ENCODE measurements at places on chromosomes 1 and 21.

- no peak for DNase-seq
Measured at GRCh38 chr1:39940980-39941871, 13.7 kb upstream of the MFSD2A start.

- no peak for DNase-seq
Measured at GRCh38 chr1:245558069-245558468, 403.3 kb downstream of the KIF26B start.

DNA sequence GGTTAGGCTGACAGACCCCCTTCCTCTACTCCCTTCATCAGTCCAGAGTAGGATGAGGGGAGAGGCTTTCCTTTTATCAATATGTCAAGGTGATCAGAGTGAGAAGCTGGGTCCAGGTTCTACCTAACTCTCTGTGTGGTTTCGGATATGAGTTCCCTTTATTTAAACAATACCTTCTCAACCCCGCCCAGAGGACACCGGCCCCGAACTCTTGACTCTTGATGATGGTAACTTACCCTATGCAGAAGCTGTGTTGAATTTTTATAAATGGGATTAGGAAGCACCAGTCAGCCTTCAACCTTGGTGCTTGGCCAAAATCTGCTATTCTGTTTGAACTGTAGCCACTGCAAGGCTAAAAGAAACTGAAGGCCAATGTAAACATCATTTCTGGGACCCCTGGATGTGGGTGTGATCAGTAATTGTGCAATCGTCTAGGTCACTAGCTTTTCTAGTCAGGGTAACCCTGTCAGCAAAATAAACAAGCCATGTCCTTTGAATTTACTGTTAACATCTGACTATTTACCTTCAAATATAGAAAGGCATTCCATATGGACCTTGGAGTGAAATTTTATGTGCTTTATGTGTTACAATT is 398.3 kb downstream of the SEC16B start:
- no peak for DNase-seq

DNA sequence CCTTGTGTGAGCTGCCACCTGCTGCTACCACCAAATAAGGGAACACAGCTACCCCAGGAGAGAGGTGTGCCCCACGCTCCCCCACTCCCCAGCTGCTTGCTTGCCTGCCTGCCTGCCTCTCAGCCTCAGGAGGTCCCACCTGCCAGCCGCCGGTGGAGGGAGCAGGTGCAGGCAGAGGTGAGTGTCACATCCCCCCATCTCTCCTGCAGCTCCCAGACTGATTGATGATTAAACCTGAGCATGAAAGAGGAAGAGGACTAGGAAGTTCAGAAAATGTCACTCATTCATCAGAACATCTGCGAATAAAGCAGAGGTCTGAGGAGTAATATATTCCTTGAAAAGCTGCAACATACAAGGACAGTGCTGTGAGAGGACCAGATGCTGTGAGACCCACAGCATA is 58.6 kb upstream of the HIVEP3 start:
- DNase-seq, result no peak

DNA sequence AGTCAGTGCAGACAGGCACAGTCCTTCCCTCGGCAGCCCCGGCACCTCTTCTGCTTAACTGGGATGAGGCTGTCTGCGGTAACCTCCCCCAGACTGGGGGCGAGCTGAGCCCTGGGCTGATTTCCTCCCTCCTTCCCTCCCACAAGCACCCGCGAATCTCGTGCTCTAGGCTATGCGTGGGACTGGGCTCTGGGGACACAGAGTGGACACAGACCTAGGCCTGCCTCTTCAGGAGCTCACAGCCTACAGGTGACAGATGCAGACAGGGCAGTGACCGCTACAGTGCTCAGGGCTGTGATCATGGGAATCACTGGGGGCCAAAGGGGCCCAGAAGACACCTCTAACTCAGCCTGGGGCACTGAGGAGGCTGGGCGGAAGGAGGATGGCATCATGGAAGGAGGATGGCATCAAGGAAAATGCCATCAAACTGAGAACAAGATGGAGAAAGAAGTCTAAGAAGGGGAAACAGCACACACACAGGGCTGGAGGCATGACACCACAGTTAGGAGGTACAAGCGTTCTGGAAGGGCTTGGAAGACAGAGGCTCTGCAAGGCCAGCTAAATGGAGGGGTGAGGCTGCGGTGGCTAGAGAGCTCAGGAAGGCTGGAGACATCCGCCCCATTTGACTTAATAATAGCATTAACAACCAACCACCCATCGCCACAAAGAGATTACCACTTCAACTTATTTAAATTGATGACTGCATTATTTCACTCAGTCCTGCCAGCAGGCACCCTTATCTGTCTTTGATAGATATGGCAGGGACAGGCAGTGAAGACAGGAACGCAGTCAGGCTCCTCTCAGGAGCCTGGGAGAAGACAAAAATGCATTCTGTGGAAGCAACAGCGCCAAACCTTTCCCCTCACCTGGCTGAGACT is 4.2 kb downstream of the TTC39A start:
- no peak for DNase-seq

DNA sequence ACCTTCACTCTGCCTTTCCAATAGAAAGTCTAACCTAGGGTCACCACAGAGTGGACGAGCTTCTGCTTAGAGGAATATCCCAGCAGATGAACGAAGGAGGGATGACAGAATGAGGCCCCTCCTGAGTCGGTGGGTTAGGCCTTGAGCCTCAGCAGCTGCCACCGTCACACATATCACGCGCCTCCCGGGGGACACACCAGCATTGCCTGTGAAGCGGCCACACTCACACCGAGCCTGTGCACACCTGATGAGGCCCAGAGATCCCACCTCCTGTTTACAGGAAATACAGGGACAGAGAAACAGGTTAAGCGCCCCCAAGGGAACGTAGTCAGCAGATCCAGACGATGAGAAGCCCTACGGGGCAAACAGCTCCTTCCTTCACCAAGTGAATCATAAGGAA is 25.1 kb upstream of the LRRC47 start:
- DNase-seq, result no peak

GRCh38 chr1:153957744-153958110 is 685 bp downstream of the CRTC2 start:
- DNase-seq, result peak; percentile 17

- no peak for DNase-seq
Measured at GRCh38 chr21:42236014-42236413, 17.1 kb downstream of the ABCG1 start.

- peak; percentile 16 for DNase-seq
Measured at GRCh38 chr1:3611170-3612019, at the start of gene MEGF6. Gene MEGF6, minus strand, starts transcription at chr1:3611508. Its CDS starts 240 bp downstream, at chr1:3611268.

DNA sequence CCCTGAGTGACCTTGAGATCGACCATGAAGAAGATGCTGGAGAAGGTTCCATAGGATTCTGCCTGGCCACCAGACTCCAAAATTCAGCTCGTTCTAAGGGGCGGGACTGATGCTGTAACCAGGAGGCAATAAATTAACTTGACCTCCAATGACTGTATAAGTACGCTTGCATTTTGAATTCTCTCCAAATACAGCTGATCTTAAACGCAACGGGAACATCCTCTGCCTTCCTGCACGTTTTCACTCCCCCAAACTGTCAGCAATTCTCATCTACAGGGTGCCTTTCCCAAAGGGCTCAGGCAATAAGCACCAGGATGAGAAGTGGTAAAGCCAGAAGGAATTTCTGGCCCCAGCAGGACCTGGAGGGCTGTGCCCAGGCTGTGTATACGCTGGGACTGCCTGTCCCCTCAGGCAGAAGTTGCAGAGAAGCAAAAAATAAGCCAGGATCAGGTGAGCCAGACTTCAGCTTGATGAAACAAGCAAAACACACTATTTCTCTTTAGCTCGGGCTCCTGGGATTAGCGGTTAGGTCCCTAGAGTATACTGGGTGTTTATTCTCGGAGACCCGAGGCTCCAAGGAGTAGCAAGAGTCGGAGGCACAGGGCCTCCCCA is 124.8 kb downstream of the LRIG2 start:
- DNase-seq, result no peak

DNA sequence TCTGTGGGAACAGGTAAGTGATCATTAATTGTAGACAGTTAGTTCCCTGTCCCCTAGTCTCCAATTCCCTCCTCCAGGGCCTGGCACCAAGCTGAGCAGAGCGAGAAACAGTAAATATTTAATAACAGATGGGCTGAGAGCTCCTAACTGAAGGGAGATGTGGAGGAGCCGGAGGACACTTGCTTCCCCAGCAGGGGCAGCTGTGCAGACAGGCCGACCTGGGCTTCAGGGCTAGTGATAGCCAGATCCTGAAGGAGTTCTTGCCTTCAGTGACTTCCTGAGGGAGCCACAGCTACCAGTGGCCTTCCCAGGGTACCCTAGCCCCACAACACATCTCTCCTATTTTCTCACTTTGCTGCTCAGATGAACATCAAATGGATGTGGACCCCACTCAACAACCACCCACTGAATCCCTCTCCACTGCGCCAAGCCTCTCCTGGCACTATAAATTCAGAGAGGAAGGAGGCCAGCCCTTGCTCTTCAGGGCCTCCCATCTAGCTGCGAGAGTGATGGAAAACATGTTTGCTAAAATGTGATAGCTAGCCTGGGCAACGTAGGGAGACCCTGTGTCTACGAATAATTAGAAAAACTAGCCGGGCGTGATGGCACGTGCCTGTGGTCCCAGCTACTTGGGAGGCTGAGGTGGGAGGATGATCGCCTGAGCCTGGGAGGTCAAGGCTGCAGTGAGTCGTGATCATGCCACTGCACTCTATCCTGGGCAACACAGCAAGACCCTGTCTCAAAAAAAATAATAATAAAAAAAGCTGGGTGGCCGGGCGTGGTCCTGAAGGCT is 26.9 kb upstream of the SYNC start:
- no peak for DNase-seq

GRCh38 chr1:157086299-157086698 is 13.3 kb downstream of the ETV3L start:
- peak; percentile 29 for DNase-seq

GRCh38 chr1:111220302-111220890 is 7.1 kb upstream of the CHI3L2 start:
- DNase-seq, result no peak

DNA sequence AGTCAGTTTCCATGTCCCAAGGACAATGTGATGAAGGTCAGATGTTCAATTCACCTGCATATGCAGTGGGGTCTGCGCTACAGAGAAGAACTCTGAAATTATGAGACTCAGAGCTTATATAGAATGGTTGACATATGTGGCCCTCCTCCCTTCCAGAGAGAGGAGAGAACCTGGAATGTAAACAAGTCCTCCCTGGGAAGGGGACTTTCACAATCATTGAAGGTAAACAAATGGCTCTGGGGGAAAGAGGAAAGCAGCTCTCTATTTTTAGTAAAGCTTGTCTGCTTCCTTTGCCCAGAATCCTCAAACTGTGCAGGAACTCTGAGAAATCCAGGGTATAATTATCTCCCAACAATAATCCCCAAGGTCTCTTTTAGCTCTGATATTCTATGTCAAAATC is 9.8 kb downstream of the OVGP1 start:
- DNase-seq, result peak; percentile 42

GRCh38 chr1:202575918-202576653 is 134.2 kb downstream of the SYT2 start:
- peak; percentile 27 for DNase-seq

- DNase-seq, result no peak
Measured at GRCh38 chr21:42129300-42130266, 58.5 kb downstream of the UMODL1 start.

DNA sequence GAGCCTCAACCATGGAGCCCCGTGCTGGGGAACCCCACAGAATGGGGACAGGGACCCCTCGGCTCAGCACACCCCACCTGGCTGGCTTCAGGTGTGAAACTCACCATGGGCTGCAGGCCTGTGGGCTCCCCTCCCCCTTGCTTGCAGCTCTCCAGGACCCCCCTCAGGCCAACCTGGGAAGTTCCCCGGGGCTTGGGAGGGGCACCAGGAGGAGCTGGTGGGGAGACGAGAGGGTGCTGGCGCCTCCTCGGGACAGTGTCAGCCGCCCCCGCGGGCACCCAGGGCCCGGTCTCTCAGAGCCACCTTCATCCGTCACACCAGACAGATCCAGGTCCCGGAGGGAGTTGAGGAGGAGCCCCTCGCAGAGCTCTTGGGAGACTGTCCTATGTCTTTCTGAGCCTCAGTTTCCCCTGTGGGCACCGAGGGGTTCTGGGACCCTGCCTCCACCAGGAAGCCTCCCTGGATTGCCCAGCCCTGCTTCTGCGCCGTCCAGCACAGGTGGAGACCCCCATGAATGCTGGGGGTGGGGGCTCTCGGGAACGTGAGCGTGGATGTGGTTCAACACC is 657 bp upstream of the TNFRSF18 start:
- DNase-seq, result no peak

- DNase-seq, result no peak
Measured at GRCh38 chr1:60394436-60394835, 320.9 kb upstream of the C1orf87 start.

DNA sequence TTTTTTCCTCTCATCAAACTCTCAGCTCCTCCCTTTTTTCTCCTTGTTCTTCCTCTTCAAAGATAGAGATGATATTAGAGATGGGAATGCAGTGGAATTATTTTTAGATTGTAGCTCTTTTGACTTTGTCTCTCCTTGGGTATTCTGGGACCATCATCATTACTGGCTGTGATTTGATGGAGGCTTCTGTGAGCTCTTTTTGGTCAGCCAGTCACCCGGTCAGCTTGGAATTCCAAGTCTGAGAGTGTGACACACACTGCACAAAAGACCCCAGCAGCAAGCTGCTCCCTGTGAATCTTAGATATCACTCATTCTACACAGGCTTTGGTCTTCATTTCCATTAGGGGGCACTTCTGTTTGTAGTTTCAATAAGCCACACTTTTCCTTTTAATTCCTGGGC is 51.6 kb upstream of the NEK7 start:
- no peak for DNase-seq

DNA sequence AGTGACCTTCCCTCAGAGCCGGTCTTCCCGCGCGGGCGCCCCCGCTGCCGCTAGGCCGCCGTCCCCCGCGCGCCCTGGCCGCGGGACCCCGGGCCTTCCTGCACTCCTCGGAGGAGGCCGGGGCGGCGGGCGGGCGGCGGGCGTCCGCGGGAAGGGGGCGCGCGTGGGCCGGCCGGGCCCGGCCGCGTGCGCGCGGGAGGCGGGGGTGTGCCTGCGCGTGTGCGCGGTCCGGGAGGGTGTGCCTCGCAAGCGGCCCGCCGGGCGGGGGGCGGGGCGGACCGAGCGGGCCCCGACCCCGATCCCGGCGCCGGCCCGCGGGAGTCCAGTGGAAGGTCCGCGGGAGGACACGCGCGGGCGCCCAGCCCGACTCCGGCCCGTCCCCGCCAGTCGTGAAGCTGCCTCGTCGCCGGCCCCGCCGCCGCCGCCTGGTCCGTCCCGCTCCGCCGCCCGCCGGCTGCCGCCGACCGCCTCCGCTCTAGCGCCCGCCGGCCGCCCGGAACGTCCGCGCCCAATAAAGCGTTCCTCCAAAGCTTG is 438 bp downstream of the MRPS6 start:
- peak; percentile 8 for DNase-seq

- DNase-seq, result peak; percentile 61
Measured at GRCh38 chr1:9239622-9240401, 5.2 kb downstream of the H6PD start.

DNA sequence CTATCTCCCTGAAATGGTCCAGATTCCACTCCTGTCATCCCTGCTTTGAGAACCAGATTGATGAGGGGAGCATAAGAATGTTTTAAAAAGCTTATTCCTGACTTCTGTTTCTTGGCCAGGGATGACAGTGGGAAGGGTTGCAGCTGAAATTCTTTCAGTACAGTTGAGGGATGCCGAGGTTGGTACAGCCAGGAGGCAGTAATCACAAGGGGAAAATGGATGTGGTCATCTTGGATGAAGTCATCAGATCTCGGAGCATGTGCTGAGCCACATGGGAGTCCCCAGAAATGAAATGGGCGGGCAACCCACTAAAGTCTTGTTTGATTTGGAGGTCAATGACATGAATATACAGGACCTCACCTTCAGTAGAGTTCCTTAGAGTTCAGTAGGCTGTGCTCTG is 18.7 kb upstream of the PLA2G2E start:
- no peak for DNase-seq

GRCh38 chr21:44482581-44483287 is 27.4 kb downstream of the LRRC3 start:
- no peak for DNase-seq

GRCh38 chr1:87129038-87129437 is 199.6 kb upstream of the LMO4 start:
- DNase-seq, result no peak

All from MCF 10A (cell line).